T1000 (cell line): ENCODE measurements at places on chromosomes 5 and 9.

GRCh38 chr5:154179846-154180710, 10.5 kb upstream of the GALNT10 start:
- DNase-seq, result no peak

GRCh38 chr5:53929570-53929969, 369.1 kb downstream of the NDUFS4 start:
- DNase-seq, result no peak

GRCh38 chr5:118733394-118733793, 255.0 kb downstream of the DTWD2 start:
- no peak for DNase-seq

DNA sequence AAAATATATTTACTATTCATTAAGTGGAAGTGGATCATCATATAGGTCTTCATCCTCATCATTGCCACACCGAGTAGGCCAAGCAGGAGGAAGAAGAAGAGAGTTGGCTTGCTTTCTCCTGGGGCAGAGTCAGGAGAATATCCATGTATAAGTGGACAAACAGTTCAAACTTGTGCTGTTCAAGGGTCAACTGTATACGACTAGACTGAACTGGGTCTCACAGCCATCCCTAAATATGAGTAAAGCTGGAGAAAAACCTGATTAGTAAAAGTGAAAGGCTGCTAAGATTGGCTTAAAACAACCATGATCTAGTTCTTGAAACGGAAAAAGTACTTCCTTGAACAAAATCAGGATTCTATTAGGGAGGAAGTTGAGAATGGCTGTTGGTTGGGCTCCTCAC, 276.7 kb upstream of the ADRA1B start:
- no peak for DNase-seq

DNA sequence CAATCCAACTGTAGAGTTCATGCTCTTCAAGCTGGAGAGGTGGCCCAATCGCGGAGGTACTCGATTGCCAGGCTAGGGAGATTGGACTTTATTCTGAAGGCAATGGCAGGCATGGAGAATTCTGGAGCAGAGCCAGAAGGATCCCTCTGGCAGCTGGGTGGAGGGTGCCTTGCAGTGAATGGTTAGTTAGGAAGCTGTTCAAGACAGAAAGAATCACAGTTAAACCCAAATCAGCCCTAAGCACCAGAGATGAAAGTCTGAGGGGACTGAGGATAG, 182.4 kb downstream of the RGS3 start:
- no peak for DNase-seq

DNA sequence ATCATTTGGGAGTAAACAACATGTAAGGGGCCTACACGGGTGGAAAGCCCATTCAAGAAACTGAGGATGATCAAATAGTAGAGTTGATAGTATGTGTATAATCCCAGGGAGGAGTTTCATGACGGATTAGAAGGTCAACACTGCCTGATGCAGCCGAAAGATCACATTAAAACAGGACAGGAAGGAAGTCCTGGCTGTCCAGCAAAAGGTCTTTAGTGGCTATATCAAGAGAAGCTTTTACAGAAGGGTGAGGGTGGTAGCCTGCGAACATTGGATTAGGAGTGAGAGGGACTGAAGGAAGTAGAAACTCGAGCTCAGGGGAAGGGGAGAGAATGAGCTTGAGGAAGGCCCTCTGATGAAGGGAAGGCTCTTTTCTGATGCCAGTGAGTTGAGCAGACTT, 36.0 kb downstream of the DOCK8 start:
- no peak for DNase-seq

DNA sequence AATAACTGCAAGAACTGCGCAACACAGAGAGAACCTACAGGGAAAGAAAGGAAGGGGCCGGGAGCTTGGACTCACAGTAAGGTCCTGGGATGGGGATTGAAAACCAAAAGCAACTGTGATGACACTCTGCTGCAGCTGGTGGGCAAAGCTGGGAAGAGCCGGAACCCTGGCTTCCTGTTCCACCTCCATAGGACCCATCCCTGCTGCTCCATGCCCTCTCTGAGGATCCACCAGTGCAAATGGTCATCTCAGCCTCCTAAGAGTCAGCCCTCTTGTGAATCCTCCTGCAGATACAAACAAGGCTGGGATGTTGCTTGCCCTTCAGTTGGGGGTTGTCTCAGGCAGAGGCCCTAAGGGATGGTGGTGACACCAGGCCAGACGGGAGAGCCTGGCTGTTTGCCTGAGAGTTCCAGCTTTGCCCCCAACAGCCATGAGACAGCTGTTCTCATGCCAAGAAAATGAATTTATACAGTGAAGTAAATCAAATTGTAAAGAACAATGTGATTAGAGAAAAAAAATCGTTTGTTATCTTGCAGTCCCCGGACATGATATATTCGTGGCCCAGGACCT, 90.8 kb downstream of the TENT4A start:
- DNase-seq, result no peak

- DNase-seq, result no peak
These were observed 185.5 kb downstream of the HSD17B3 start for GRCh38 chr9:96116275-96117064.

- no peak for DNase-seq
These were observed 63.5 kb downstream of the DOCK2 start for GRCh38 chr5:169700611-169701010.

DNA sequence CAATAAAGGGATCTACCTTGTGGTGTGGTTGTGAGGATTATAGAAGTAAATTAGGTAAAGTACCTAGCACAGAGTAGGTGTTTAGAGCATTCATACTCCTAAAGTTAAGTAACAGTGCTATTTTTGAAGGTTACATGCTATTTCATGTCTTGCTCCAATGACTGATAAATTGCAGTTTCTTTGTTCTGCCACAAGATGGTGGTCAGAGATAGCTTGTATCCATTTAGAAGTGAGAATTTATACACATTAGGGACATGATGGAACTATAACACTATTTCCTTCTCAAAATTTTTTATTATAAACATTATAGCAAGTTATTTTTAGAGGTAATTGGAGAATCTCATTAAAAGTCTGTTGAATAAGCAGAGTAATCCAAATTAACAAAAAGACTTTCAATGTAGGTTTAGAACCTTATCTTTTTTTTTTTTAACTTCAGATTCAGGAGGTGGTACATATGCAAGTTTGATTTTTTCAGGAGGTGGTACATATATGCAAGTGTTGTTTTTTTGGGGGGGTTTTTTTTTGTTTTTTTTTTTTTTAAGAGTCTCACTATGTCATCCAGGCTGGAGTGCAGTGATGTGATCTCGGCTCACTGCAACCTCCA, 17.1 kb downstream of the MTREX start:
- DNase-seq, result no peak

DNA sequence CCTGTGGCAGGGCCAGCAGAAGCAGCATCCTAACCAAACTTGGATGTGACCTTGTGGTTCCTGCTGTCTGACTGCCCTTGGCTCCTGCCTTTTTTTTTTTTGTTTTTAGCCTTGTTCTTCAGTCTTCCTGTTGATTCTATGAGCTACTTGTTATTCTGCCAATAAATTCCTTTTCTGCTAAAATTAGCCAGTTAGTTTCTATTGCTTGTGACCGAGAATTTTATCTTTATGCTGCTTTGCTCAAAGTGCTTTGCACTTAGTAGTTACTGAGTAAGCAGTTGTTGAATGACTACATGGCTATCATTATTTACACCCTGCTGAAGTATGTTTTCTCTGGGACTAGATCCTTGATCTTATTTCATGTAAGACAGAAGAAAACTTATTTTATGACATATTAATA, 20.8 kb upstream of the ATG10 start:
- DNase-seq, result no peak

DNA sequence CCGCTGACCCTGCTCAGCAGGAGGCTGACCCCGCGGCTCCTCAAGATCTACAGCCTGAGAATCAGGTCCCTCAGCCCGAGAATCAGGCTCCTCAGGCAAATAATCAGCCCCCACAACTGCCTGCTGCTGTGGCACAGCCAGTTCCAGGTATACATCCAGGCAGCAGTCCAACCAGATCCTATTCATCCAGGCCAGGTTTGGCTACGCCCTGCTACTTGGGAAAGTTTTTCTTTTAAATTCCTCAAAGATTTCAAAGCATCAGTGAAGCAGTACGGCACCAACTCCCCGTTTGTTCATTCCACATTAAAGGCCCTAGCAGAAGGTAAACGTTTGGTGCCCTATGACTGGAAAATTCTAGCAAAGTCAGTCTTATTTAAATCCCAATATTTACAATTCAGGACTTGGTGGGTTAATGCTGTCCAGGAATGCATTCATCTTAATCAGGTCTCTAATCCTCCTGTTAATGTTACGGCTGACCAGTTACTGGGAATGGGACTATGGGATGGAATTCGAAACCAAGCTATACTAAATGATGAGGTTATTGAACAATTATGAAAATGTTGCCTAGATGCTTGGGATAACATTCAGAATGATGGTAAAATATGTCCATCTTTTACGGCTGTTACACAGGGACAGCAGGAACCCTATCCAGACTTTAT, 102.3 kb downstream of the SYK start:
- no peak for DNase-seq

DNA sequence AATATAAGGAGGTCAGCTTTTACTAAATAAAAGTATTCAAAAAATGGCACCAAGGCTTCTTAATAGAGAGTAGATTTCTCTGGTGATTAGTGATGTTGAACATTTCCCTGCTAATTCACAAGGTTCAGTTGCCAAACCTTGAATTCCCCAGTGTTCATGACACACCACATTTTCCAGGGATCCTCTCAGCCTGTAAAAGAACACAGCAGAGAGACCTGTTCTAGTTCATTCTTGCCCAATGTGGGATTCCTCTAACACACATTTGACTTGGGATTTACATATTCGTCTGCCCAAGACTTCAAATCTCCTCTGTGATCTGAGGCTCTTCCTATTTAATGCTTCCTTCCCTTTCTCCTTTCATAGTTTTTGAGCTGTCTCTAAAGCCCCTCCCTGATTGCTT, 273.2 kb upstream of the CDH9 start:
- no peak for DNase-seq

- no peak for DNase-seq
These were observed 365.9 kb downstream of the DMAC1 start for GRCh38 chr9:7433508-7434292.

GRCh38 chr5:139103762-139104161, 94.4 kb downstream of the SIL1 start:
- DNase-seq, result no peak

DNA sequence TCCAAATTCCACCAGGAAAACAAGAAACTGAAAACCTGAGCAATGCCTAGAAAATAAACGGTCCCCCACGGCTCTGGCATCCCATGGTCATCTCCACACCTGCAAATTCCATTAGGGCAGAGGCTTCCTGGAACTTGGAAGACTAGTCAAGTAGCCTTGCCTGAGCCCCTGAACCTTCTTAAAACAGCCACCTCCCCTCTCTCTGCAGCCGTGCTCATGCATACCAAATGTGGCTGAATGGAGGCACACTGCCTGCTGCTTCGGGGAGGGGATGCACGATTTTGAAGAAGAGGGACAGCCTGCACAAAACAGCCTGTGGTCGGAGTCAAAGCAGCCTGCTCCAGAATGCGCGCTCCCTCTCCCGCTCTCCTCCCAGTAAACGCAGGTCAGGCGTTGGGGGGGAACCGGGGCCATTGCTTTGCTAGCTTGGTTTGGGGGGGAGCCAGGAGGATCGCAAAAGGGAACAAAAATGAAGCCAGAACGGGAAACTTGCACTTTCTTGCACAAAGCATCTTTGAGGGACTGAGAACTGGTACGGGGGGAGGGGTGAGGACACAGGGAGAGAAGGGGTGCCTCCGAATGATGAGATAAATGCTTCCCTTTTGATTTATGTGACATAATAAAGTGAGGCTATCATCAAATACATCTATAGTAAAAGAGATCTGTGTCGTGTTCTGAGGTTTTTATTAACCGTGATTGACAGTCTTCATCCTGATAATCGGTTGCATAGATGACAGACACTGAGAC, at the start of gene TRPM3:
TSS of gene TRPM3 (minus strand) at position 347 of the 747 bp plus-strand sequence. CDS start at position 80, 267 bp downstream.
- no peak for DNase-seq

- DNase-seq, result no peak
These were observed 10.8 kb downstream of the TNFSF8 start for GRCh38 chr9:114919611-114920010.

- DNase-seq, result no peak
These were observed 207.7 kb downstream of the FRMD3 start for GRCh38 chr9:83330207-83331196.

GRCh38 chr5:173757403-173758209, 130.5 kb upstream of the CPEB4 start:
- no peak for DNase-seq

GRCh38 chr9:120153258-120153657, 426.7 kb downstream of the CDK5RAP2 start:
- no peak for DNase-seq

DNA sequence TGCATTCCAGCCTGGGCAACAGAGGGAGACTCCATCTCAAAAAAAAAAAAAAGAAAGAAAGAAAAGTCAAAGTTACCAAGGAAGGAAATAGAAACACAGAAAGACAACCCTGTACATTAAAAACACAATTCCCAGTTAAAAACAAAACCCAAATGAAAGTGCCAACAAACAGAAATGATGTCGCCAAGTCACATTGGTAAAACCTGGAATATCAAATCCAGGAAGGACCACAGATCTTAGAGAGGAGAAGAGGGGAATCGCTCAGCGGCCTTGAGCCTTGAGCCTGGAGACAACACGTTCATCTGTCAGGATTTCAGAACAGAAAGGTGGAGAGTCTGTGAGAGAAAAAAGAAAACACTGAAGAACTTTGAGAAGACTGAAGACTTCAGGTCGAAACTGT, 1.2 kb upstream of the ZDHHC11 start:
- no peak for DNase-seq

DNA sequence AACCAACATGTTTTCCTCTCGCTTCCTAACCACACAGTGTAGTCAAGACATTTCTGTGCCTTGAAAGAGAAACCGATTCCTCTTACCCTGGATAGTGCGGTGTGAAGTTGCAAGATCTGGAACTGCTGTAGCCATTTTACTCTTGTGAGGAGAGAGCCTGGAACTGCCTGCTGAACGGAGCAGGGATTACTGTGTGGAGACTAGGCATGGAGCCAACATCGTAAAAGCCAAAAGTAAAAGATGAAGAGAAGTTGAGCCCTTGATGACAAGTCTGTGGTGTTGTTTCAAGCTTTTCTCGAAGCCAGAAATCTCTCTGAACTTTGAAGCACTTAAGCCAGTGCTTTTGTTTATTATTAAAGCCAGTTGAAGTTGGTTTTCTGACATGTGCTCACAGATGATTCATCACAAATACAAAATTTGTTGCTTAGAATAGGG, 110.1 kb upstream of the GRIN3A start:
- peak; percentile 31 for DNase-seq

DNA sequence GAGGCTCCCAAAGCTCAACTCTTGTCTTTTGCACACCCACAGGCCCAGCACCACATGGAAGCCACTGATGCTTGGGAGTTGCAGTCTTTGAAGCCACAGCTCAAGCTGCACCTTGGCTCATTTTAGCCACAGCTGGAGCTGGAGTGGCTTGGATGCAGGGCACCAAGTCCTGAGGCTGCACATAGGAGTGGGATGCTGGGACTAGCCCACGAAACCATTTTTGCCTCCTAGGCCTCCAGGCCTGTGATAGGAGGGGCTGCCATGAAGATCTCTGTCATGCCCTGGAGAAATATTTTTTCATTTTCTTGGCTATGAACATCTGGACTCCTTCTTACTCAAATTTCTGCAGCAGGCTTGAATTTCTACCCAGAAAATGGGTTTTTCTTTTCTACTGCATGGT, 438.5 kb upstream of the TNC start:
- DNase-seq, result no peak

- no peak for DNase-seq
These were observed 30.6 kb upstream of the UBAC1 start for GRCh38 chr9:135991771-135992170.
